ENCODE measurements at places on chromosomes 6 and 20.
A peak's percentile ranks its signal among the peaks of the same experiment; 100 is the strongest.

- DNase-seq = peak; percentile 87
Observed at GRCh38 chr6:29552512-29553051, 7.0 kb downstream of the UBD start.

DNA sequence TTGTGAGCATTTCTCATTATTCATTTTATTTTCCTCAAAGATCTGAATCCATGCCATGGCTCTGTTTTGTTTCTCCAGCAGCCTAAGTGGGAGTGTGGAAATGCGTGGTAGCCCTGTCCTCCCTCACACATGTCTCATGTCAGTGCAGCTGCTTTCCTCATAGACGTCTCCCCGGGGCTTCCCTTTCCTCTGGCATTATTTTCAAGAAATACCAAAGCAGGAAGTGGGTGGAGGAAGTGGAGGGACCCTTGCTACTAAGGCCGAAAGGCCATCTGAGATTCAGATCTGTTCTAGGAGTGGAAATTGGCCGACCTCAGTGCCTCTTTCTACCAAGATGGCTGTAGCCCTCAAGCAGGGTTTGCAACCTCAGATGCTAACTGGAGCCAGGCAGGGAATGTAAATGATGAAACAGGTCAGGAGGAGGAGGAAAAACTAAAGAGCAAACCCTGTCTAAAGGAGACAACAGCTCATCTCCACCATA lies 420.9 kb upstream of the PLCB4 start:
- no peak for DNase-seq

DNA sequence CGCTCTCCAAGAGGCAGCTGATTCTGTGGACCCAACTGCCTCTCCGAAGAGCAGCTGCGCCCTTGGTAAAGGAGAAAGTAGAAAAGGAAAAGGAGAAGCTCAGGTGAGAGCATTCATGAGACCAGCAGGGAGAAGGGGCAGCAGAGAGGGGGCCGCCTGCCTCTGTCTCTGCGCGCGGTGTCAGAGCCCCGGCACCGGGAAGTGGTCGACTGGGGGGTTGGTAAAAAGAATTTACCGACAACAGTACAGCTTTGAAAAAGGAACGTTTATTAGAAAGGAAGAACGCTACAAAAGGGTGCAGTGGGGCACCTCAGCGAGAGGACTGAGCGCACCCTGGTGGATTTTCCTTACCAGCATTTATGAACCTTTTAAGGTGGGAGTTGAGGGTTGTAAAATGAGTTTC lies 61.9 kb downstream of the GPR6 start:
- DNase-seq = peak; percentile 22

- DNase-seq = no peak
Observed at GRCh38 chr20:58518896-58519593, 3.8 kb upstream of the APCDD1L start.

DNA sequence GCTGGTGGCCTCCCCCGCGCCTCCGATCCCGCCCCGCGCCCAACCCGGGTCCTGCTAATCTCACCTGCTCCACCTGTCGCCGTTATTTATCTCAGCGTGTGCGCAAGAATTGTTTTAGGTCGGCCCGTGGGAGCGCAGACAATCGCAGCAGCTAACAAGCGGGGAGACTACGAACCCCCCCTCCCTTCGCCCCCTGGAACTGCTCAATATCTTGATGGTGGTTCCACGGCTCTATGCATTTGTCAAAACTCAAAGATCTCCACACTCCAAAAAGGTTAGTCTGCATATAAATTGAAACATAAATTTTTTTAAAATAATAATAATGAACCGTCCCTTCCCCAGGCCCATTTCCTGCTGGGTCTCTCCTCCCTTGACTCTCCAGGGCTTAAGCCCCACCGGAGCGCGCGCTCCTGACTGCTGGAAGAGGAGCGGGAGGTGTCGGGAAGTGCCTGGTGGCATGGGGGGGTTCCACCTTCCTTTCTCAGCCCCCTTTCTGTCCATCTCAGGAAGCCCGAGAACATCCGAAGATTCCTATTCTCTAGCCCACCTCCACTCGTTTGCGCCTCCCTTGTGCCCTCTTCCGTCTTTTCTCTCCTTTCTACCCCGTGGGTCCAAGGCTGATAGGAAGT lies 1.6 kb upstream of the MDGA1 start:
- DNase-seq = no peak

- peak; percentile 65 for DNase-seq
Observed at GRCh38 chr6:42720739-42721138, 1.7 kb downstream of the PRPH2 start.

- no peak for DNase-seq
Observed at GRCh38 chr6:110629153-110629552, 152.7 kb upstream of the SLC22A16 start.

Data from iris pigment epithelial cell (primary cell).